ENCODE measurements at places on chromosomes 4 and X. TPM values are rescaled to one million over a fixed set of nuclear protein-coding genes. Genes with fewer than 3 reads are reported as not detected.

The ZAR1 gene
- 0.48 TPM for total RNA-seq

The GLRA2 gene
- 2.9 TPM for total RNA-seq

GRCh38 chrX:153921070-153921469, 5.0 kb downstream of the ARHGAP4 start:
- DNase-seq, result no peak

GRCh38 chr4:29571322-29571721, 1148.8 kb upstream of the PCDH7 start:
- DNase-seq, result no peak

- no peak for DNase-seq
Measured at GRCh38 chr4:177450426-177451107, 8.3 kb upstream of the AGA start.

- DNase-seq, result no peak
Measured at GRCh38 chrX:110046971-110047370, 44.1 kb downstream of the TMEM164 start.

DNA sequence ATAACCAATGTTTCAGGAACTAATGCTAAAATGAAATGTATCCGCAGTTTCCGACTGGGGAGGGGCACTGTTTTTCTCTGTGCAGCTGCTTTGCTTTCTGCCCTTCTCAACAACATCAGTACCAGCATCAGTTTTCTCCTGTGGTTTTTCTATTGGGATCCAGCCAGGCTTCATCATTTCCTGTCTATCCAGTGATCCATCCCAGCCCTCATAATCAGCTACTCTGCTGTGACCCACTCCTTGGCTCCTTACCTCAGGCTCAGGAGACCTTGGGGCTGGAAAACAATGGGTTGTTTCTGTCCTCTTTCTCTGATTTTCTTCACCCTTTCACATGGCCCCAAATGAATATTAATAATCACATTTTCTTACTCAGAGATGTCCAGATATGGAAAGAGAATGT, 222.2 kb upstream of the DKK2 start:
- no peak for DNase-seq

DNA sequence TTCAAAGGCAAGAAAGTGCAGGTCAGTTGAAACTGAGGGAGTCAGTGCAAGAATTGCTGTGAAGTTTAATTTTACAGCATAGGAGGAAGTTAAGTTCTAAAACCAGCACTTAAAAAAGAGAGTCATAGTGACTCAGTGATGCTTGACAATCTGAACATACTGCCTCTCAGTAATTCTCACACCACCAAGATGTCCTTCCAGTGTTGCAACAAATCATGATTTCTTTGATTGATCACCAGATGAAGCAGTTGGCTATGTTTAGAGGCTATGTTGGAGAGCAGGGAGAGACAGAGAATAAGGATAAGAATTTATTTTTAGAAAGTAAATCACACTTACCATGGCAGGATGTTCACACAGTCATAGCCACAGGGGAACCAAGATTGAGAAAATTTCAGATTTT, 13.2 kb downstream of the TRIM2 start:
- DNase-seq, result no peak

DNA sequence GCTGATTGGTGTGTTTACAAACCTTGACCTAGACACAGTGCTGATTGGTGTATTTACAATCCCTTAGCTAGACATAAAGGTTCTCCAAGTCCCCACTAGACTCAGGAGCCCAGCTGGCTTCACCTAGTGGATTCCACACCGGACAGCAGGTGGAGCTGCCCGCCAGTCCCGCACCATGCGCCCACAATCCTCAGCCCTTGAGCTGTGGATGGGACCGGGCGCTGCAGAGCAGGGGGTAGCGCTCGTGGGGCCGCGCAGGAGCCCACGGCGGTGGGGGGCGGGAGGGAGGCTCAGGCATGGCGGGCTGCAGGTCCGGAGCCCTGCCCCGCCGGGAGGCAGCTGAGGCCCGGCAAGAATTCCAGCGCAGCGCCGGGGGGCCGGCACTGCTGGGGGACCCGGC, 30.7 kb downstream of the MEPE start:
- DNase-seq, result no peak

Measured in umbilical cord (tissue), 2 donors.